ENCODE measurements at places on chromosomes 3 and 15.
A peak's percentile ranks its signal among the peaks of the same experiment; 100 is the strongest.

GRCh38 chr15:88076328-88076727, 180.2 kb downstream of the NTRK3 start:
- no peak for DNase-seq

GRCh38 chr3:184391266-184391665, 11.4 kb downstream of the CHRD start:
- no peak for DNase-seq

GRCh38 chr15:48395521-48396011, 64.3 kb downstream of the DUT start:
- DNase-seq: peak; percentile 97

- no peak for DNase-seq
These were observed 241.0 kb upstream of the GBE1 start for GRCh38 chr3:82002491-82002890.

DNA sequence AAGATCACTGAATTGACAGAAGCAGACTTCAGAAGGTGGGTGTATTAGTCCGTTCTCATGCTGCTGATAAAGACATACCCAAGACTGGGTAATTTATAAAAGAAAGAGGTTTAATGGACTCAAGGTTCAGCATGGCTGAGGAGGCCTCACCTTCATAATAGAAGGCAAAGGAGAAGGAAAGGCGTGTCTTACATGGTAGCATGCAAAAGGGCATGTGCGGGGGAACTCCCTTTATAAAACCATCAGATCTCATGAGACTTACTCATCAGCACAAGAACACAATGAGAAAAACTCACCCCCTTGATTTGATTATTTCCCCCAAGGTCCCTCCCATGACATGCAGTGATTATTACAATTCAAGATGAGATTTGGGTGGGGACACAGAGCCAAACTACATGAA, 416.3 kb upstream of the EPHA3 start:
- no peak for DNase-seq

DNA sequence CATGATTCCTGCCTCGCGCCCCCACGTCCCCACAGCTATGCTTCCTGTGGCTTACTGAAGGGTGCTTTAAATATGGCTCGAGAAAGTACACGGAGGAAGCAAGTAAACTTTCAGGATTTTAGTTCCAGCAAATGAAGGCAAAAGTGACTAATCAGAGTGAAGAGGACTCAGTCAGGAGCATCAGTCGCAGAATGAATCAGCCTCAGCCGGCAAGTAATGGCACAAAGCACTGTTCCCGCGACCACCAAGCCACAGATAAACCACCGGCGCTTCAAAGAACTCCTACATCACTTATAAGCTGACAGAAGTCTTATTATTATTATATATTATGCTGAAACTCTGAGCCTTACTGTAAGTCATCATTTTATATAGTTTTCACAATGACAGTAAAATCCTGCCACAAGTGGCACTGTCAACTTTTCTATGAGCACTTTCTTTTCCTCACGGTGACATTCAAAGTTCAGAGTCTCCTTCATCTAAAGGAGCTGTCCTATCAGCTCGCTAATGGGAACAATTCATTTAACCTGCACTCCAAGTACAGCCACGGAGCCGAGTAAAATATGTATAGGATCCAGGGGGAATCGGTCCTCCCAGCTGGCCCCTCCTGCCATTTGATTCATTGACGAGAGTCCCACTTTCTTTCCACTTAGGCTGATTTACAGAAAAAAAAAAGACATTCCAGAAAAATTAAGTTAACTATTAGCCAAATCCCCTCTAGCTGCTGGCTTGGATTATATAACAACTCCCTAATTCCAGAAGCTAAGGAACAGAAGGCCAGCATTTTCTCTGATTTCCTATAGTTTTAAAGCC, 217.0 kb upstream of the ICE2 start:
- peak; percentile 41 for DNase-seq

- no peak for DNase-seq
These were observed 27.9 kb downstream of the PLCL2 start for GRCh38 chr3:16912400-16913263.

GRCh38 chr3:82137861-82138260, 376.4 kb upstream of the GBE1 start:
- DNase-seq: no peak

- no peak for DNase-seq
These were observed 136.0 kb upstream of the CBLB start for GRCh38 chr3:106004826-106005225.

- peak; percentile 77 for DNase-seq
These were observed 32.1 kb downstream of the SEC62 start for GRCh38 chr3:169998668-169999131.

DNA sequence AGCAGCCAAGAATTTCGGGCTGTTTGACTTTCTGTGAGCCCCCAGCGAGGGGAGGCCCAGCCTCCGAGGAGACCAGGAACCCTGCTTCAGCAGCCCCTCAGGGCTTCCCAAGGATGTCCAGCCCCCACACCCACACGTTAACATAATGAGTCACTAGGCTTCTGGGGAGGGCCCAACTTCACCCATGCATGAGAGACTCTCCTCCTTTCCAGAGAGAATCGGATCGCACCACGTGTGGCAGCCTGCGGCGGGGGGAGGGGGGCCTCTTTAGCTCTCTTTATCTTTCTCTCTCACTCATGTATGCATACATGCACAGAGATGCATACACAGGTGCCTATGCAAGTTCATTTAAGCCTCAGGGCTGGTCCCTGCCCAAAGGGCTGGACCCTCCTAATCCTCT, 3.1 kb upstream of the AP2M1 start:
- DNase-seq: peak; percentile 78

GRCh38 chr15:90165659-90166489, 35.3 kb upstream of the SEMA4B start:
- DNase-seq: peak; percentile 99

GRCh38 chr3:9653565-9654248, 4.4 kb downstream of the MTMR14 start:
- no peak for DNase-seq

GRCh38 chr3:72155391-72156064, 370.6 kb upstream of the PROK2 start:
- DNase-seq: peak; percentile 99

All from fibroblast of skin of back (primary cell).